GM12864 (cell line): ENCODE measurements at places on chromosomes 1 and 21.

DNA sequence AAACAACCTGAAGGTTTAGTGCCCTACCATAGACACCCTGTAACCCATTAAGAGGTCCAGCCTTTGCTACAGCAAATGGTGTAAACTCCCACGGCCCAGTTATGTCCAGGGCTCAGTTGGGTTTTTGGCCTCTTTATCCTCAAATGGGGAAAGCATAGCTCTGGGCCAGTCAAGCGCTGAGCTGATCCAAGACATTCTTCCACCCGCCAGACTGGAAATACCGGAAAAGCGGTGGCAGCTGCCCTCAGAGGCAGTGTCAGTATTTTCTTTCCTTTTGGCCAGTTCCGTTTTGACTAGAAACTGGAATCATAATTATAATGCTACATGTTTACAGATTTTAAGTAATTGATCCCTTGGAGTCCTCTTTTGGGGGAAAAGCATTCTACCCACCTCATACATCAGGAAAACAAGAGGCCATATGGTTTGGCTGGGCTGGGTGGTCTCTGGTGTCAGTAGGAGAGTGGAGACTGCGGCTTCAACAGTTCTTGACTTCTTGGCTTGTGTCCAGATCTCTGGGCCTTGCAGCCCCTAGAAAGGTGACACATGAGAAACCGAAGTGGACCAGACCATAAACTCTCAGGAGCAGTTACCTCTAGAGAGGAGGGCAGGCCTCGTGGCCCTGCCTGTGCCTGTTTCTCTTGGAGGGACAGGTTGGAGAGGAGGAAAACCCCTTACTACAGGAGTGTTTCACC is 30.2 kb upstream of the CLDN14 start:
- no peak for DNase-seq

DNA sequence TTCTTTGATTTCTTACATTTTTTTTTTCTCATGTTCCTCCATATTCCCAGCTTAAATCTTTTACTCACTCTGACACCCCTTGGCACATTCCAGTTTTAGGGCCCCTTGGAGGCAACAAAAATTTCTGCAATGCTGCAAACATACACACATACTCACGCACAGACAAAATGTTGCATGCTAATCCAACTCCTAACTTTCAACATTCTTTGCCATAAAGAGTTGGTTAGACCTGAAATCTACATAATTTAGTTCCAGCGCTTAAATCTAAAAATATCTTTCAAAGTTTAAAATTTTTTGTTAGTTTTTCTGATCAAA is 103.9 kb downstream of the PTPN14 start:
- no peak for DNase-seq

- no peak for DNase-seq
Observed at GRCh38 chr1:94648225-94649007, 106.9 kb upstream of the F3 start.

- DNase-seq = no peak
Observed at GRCh38 chr21:37658817-37659458, 257.3 kb downstream of the KCNJ6 start.

- DNase-seq = no peak
Observed at GRCh38 chr1:201172999-201173610, 17.5 kb upstream of the IGFN1 start.

- no peak for DNase-seq
Observed at GRCh38 chr1:151347523-151348246, 633 bp upstream of the RFX5 start.

GRCh38 chr1:88661951-88662699 is 21.9 kb upstream of the PKN2 start:
- DNase-seq = no peak

DNA sequence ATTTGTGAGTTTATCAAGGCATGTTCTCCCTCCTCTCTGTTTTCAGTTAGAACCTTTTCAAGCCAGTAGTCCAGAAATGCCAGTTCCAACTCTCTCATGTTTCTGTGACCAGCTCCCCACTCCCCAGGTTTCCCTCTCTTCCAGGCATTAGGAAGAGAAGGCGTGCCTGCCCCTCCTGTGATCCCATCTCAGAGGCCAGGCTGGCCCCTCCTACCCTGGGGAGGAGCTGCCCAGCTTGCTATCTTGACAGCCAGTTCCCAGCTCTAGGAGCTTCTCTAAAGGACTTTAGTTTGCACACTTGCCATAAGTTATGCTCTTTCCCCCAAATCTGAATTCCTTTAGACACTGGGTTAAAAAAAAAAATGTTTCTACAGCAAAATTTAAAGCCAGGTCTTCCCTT is 8.9 kb downstream of the HYI start:
- no peak for DNase-seq

DNA sequence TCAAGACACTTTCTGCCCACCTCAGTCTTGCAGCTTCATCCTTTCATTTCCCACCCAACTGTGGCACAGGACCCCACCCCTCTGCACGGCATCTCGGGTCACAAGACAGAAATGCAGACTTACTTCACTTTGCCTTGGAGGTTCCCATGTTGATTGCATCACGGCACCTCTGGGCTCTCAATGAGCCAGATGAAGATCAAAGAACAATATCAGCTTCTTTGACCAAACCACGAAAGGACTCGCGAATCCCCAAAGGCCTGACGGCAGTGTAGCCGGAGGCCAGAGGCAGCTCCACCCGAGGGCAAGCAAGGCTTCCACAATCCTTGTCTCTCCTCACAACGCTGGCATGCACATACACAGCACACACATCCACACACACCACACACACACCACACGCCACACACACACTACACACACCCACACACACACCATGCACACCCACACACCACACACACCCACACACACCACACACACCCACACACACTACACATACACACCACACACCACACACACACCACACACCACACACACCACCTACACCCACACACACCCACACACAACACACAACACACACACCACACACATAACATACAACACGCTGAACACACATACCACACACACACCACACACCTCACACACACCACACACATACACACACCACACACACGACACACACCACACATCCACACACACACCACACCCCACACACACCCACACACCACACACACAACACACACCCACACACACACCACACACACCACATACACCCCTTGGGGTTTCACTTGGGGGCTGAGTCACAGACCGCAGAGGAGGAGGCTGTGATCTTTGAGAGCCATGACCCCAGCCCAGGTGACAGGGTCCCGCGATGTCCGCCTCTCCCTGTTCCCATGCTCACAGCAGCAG is 35.8 kb downstream of the UBASH3A start:
- DNase-seq = no peak
